ENCODE measurements at places on chromosomes 6 and 20. TPM values are rescaled to one million over a fixed set of nuclear protein-coding genes. Genes with fewer than 3 reads are reported as not detected.

COL9A3 gene
- total RNA-seq: 5.7 TPM

CRISP2 gene
- total RNA-seq: not detected

VGLL2 gene
- not detected for total RNA-seq

DNA sequence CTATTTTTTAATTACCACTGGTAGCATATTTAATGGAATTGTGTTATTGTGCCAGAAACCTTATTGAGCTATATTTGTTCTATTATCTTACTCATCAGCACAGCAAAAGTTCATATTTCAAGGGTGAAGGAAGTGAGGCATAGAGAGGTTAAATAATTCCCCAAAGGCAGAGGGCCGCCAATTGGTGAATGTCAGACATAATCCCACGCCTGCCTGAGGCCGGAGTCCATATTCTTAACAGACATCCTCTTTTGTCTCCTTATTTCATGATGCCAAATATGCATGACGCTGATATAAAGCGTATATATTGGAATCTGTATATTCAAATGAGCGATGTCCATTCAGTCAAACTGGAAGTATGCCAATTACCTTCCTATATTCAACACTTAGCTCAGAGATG is 505.0 kb upstream of the SLC35B3 start:
- no peak overlapping the region for H3K27ac ChIP-seq
- no peak overlapping the region for H3K4me3 ChIP-seq
- no peaks in the 10 kb centered on the region for H3K27me3 ChIP-seq
- H3K4me1 ChIP-seq: no peaks in the 10 kb centered on the region

DNA sequence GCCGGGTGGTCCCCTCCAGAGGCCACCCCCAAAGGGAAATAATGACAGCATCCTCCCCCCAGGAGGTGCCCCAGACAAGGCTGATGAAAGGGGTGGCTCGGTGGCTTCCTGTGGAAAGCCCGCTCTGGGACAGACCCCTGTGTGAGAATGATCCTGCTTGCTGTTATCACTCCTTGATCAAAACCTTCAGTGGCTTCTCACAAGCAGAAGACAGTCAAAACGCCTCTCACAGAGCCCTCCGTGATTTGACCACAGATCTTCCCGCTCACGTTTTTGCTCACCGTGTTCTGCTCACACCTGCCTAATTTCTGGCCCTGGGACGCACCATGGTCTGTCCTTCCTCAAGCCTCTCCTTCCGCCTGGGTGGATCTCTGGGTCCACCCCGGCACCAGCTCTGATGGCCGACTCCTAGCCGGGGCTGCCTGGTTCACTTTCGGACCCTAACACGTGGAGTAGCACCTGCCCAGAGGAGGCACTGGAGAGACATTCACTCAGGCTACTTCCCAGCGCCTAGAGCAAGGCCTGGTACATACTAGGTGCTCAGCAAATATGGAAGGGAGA is 210.4 kb downstream of the ANKRD60 start:
- H3K36me3 ChIP-seq: no peaks in the 10 kb centered on the region
- H3K27me3 ChIP-seq: no peaks in the 10 kb centered on the region
- no peak for DNase-seq

DNA sequence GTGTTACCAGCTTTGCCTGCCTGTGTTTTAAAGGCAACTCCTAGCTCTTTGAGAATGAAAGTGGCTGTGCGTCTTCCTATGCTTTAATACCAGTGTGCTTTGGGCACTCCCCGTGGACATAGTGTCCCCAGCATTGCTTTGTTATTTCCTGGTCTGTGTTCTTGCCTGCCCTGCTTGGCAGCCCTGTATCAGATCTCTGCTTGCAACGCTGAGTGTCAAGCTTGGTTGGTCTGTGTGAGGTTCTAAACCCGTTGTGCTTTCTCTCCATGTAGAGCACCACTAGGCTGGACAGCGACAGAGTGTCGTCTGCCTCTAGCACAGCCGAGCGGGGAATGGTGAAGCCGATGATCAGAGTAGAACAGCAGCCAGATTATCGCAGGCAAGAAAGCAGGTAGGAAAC is 80.2 kb downstream of the AFDN start:
- peaks cover 30% of the 10 kb centered on the region for H3K36me3 ChIP-seq
- no peaks in the 10 kb centered on the region for H3K4me1 ChIP-seq
- H3K27me3 ChIP-seq: no peaks in the 10 kb centered on the region
- DNase-seq: peak; percentile 67

GRCh38 chr6:20352346-20352745 is 49.3 kb upstream of the E2F3 start:
- H3K4me3 ChIP-seq: no peak overlapping the region
- H3K27me3 ChIP-seq: no peaks in the 10 kb centered on the region
- no peak for DNase-seq
- H3K4me1 ChIP-seq: no peaks in the 10 kb centered on the region

DNA sequence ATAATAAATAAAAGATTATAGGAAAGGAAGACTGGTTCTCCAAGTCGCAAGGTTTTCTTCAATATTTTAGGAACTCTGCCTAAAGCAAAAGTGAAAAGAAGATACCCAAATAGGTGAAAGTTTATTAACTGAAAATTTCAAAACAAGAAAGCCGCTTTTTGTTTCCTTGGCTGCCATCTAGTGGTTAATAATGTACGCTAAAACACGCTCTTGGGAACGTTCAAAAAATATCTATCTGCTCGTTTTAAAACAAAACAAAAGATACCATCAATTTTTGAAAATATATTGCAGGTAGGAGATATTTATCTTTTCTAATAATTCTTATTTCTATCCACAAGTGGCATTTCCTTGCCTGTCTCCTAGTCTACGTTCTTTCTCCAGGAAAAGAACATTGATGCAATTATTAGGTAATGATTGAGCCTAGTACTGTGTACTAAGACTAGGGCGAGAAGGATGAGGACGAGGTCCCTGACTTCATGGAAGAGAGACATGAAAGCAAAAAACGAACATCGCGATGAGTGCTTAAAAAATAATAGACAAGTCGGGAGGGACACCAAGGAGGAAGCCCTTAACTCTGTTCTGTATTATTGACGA is 97.2 kb downstream of the SPTLC3 start:
- H3K36me3 ChIP-seq: no peaks in the 10 kb centered on the region
- no peaks in the 10 kb centered on the region for H3K4me1 ChIP-seq
- DNase-seq: no peak

DNA sequence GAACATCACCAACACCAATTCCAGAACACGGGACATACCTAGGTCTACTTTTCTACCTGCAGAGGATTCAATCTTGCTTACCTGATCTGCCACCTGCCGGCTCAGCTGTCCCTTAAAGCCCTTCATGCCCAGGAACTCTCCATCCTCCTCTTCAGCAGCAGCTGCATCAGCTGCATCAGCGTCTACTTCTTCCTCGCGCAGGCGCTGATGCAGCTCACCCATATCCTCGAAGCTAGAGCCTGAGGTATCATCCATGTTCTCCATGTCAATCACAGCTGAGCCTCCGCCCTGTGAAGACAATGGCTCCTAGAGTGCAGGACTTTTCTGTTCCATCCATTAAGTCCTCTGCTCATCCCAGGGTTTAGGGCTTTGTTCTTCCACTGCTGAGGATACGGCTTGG is 918 bp downstream of the YIPF3 start:
- peaks cover 59% of the 10 kb centered on the region for H3K36me3 ChIP-seq
- no peaks in the 10 kb centered on the region for H3K27me3 ChIP-seq
- no peak for DNase-seq
- H3K4me1 ChIP-seq: no peaks in the 10 kb centered on the region
- peak overlapping the region; percentile 83 for H3K4me3 ChIP-seq

GRCh38 chr6:146211646-146212045 is 182.8 kb downstream of the GRM1 start:
- no peaks in the 10 kb centered on the region for H3K4me1 ChIP-seq
- H3K4me3 ChIP-seq: no peak overlapping the region

DNA sequence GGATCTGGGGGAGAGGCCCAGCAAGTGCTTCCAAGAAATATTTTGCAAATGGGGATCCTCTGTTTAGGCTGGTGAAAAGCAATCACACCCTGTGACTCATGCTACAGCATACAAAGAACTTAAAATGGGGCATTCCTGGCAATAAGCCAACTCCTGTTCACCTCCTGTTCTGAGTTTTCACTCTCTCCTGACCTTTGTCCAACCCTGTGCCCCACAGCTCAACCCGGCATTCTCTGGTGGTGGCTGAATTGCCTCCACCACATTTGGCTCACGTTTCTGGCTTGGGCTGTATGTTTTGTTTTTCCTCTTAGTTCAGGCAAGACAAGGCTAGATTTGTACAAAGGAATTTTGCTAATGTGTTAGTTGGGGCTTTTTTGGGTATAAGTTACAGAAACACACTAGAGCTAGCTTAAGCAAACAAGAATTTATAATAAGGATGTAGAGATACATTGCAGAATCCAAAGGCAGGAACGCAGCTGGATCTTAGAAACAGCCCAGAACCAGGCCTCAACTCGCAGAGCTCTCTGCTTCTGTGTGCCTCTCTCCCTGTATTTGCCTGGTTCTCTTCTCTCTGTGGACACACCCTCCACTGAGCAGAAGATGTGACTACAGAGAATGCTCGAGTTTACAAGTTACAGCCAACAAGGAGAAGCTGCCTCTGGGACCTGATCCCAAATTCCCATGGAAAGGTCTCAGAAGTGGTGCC is 9.4 kb downstream of the ABCC10 start:
- DNase-seq: no peak
- H3K4me1 ChIP-seq: no peaks in the 10 kb centered on the region
- H3K36me3 ChIP-seq: peaks cover 36% of the 10 kb centered on the region

- H3K36me3 ChIP-seq: no peaks in the 10 kb centered on the region
- H3K4me3 ChIP-seq: no peak overlapping the region
- no peak for DNase-seq
- H3K27me3 ChIP-seq: no peaks in the 10 kb centered on the region
- no peaks in the 10 kb centered on the region for H3K4me1 ChIP-seq
Observed at GRCh38 chr6:41477572-41477971, 68.6 kb upstream of the FOXP4 start.

DNA sequence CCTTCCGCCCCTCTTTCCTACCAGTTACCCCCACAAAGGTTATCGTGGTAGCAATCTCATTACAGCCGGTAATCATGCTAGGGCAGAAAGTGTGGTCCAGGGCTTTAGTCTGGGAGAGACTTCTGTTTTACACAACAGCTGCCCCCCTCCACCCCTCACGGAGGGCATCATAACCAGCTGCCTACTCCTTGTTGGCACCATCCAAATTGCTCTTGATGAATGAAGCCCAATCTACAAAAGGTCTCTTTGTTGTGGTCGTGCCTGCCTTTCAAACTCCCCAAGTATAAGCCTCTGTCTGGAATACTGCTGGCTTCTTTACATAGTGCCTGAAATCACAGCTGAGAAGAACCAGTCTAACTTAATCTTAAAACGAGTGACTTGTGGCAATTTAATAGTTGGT is 157.9 kb downstream of the INSM1 start:
- no peak overlapping the region for H3K27ac ChIP-seq
- peaks cover 19% of the 10 kb centered on the region for H3K36me3 ChIP-seq
- DNase-seq: no peak
- H3K27me3 ChIP-seq: no peaks in the 10 kb centered on the region

DNA sequence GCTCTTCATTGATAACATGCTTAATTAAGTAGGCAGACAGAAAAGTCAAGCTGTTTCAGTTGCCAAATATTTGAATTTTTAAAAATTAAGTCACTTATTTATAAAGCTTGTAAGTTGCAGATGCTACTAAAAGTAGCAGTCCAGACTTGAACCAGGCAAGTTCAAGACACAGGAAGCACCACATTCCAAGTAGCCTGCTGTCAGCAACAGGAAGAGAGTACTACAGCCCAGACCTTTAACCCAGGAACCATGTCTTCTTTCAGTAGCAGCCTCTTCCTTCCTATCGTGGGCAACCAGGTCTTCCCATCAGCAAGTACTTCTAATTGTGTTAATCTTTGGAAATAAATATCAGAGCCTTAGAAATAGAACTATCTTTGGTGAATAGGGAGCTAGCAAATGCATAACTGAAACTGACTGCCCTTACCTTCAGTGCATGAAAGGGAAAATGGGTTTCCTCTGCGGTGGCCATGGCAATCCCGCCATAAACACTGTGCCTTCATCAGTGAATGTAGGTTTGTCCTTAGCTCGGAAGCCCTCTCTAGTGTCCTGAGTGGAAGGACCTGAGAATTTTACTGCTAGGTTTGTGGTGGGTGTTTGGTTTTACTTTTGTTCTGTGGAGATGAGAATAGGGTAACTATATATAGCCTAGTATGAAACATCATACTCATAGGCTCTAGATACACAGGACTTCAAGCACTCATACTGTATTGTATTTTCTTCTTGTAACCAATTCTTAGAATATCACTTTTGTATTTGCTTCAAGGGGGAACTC is 95.6 kb downstream of the SYCP2 start:
- H3K4me3 ChIP-seq: peak overlapping the region; percentile 44
- no peaks in the 10 kb centered on the region for H3K27me3 ChIP-seq
- no peak overlapping the region for H3K27ac ChIP-seq

GRCh38 chr6:127949251-127949650 is 48.4 kb upstream of the THEMIS start:
- H3K27me3 ChIP-seq: no peaks in the 10 kb centered on the region
- no peak overlapping the region for H3K4me3 ChIP-seq
- no peak overlapping the region for H3K27ac ChIP-seq
- no peaks in the 10 kb centered on the region for H3K4me1 ChIP-seq

- no peaks in the 10 kb centered on the region for H3K4me1 ChIP-seq
- H3K36me3 ChIP-seq: peaks cover 13% of the 10 kb centered on the region
- DNase-seq: no peak
Observed at GRCh38 chr20:51470907-51471411, 71.6 kb downstream of the NFATC2 start.

DNA sequence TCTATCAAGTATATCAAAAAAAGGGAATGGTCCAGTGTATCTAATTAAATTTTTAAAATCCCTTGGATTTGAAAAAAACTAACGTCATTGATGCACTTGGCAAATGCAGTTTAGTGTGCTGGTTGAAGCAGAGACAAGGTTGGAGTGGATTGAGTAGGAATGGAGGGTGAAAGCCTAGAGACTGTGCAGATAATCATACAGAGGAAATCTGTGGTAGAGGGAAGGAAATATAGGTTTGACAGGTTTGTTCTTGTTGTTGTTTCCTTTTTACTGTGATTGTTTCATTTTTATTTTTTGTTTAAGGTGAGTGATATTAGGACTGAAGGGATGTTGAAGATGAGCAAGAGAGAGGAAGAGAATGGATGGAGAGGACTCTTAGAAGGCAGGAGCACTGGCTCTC is 29.0 kb upstream of the L3MBTL3 start:
- H3K4me1 ChIP-seq: no peaks in the 10 kb centered on the region
- H3K27me3 ChIP-seq: no peaks in the 10 kb centered on the region
- H3K27ac ChIP-seq: no peak overlapping the region
- no peaks in the 10 kb centered on the region for H3K36me3 ChIP-seq

DNA sequence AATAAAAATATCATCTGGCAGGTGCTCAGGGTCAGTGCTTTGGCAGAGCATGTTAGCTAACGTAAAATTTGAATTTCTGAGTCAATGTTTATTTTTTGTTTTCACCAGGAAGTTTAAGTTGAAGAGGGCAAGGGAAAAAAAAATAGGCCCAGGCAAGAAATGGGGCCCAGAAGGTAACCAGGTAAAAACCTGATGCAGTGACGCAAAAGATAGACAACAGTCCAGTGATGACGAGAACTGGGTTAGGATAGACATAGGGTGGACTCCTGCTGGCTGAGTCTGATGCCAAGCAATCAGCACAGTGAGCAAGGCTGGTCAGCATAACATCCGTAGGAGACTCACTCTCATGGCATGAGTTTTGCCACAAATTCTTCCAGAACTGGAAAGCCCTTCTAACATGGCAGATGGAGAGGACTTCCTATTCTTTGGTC is 42.2 kb downstream of the ZHX3 start:
- H3K27me3 ChIP-seq: no peaks in the 10 kb centered on the region
- no peak for DNase-seq
- no peaks in the 10 kb centered on the region for H3K36me3 ChIP-seq
- H3K4me1 ChIP-seq: no peaks in the 10 kb centered on the region
- H3K4me3 ChIP-seq: no peak overlapping the region

All from right atrium auricular region (tissue), 2 donors.